Activated CD4-positive, alpha-beta T cell treated with anti-CD3 and anti-CD28 coated beads, Interleukin-2, amount 10 ng/mL, durations not matched to agents 24 days and 14 days (primary cell): ENCODE measurements at places on chromosomes 13 and 19. TPM values are rescaled to one million over a fixed set of nuclear protein-coding genes. Genes with fewer than 3 reads are reported as not detected.

DNA sequence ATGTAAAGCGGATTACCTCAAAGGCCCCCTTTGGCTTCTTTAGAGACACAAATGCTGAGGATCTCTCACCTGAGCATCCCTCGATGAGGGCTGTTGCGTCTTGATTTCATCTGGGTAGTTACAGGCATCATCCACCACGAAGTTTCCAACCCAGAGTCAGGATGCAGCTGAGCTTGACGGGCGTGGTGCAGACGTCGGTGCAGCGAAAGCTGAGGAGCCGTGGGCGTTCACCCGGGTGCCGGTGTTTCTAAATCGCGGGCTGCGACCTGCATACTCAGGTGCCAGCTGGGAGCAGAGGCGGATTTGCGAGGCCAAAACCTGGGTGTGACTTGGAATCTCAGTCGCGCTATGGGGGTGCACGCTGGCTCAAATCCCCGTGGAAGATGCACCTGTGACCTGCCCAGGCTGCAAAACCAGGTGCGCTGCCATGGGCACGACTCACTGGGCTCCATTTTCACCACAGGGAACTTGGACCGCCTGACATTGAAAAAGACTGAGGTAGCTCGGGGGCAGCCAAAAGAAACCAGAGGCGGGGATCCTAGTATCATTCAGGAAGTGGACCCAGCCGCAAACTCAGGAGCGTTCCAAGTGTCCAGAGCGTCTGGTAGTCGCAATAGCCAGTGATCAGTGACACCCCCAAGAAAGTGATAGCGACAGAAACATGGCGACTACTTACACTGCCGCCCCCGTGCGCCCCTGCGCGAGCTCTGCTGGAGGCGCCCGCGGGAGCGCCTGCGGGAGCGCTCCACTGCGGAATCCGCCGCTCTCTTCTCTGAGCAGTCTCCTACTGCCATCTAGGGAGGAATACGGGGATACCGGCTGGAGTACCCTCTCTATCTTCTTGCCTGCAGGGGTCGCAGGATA lies 36.4 kb upstream of the IGFL4 start:
- peak; percentile 69 for DNase-seq

DNA sequence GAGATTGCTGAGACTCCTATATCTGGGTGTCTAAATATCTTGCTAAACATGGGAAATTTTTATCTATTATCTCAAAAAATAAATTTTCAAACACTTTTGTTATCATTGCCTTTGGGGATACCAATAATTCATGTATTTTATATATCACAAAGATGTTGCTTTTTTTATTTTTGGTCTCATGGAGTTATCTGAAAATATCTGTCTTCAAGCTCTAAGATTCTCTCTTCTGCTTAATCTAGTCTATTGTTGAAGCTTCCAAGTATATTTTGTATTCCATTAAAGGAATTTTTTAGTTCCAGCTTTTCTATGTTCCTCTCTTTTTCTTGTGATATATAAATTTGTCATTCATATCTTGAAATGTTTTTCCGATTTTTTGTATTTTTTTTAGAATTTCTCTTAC lies 812.0 kb downstream of the DACH1 start:
- DNase-seq = no peak

DNA sequence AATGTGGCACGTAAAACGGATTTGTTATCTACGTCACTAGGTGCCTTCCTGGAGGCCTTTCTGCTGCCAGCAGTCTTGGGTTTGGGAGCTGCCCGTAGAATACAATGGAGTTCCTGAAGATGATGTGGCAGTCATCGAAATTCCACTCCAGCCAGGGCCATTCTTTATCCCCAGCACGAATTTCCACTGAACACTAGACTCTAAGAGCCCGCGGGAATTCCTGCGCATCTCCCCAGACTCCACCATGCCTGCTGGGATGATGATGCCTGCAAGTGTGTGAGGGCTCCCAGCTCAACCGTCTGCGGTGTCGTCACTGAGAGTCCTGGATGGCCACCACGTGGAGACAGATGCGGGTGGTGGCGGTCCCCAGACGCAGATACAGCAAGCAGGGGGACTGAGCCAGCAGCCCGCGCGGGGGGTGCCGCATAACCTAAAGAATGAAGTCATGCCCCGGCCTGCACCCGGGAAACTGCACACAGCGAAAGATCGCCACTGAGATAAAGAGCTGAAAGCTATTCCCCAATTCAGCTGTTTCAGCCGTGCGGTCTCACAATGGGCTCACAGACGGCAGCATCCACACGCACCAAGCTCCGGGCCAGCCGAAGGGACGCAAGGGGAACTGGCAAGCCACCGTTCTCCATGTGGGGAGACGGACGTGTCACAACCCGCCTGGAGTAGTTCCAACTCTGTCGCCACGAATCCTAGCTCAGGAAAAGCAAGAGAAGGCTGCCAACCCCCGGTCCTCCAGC lies 41.1 kb downstream of the COL4A1 start:
- no peak for DNase-seq

DNA sequence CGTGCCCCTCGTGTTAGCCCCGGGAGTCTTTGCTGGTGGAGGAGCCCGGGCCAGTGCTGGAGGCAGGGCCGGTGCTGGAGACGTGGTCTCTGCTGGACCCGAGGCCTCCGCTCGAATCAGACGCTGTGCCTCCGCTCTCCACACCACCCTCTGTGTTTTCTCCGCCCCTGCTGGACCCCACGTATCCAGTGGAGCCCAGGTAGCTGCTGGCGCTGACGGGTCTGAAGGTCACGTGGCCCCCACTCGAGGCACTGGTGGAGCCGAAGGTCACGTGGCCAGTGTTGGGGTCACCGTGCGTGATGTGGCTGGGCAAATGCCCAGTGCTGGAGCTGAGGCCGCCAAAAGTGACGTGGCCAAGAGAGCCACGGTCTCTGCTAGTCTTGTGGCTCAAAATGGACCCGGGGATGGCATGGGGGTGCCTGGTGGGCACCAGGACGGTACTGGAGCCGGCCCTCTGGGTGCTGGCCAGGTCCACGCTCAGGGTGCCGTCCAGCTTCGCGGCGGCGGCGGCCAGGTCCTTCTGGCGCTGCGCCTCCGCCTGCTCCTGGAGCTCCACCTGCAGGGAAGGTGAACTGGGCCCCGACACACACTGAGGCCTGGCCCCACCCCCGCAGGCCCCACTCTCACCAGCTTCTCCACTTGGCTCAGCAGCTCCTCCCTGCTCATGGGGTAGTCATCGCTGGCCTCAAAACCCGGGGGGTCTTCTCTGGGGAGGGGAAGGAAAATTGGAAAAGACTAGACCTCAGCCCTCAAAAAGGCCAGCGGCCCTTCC lies 27.3 kb downstream of the ZNF114 start:
- DNase-seq = no peak

DNA sequence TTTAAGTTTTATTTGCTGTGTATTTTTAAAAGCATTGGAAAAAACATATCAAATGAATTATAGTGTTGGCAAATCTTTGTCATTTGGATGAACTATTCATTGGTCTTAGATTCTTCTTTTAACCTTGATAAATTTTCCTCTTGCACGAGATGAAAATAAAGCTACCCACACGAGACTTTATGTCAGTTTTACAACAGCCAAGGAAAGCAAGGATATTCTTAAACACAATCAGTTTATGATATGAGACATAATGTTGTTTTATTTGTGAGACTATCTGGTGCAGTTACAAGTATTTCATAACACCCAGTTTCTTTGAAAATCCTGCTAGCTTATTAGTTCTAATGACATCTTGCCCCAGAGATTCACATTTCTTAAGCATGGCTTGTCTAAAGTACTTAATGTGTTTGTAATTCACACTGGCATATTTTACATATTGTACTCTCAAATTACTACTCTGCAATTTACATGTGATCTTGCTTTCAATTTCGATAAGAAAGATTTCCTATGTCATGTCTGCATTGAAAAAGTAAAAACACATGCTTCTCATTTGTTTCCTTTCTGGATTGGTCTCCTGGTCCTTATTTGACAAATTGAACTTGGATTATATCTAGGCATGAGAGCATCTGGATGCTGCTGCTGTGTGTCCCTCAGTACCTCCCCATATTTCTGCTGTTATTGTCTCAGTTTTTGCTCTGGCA lies 955.5 kb upstream of the PCDH9 start:
- DNase-seq = no peak

DNA sequence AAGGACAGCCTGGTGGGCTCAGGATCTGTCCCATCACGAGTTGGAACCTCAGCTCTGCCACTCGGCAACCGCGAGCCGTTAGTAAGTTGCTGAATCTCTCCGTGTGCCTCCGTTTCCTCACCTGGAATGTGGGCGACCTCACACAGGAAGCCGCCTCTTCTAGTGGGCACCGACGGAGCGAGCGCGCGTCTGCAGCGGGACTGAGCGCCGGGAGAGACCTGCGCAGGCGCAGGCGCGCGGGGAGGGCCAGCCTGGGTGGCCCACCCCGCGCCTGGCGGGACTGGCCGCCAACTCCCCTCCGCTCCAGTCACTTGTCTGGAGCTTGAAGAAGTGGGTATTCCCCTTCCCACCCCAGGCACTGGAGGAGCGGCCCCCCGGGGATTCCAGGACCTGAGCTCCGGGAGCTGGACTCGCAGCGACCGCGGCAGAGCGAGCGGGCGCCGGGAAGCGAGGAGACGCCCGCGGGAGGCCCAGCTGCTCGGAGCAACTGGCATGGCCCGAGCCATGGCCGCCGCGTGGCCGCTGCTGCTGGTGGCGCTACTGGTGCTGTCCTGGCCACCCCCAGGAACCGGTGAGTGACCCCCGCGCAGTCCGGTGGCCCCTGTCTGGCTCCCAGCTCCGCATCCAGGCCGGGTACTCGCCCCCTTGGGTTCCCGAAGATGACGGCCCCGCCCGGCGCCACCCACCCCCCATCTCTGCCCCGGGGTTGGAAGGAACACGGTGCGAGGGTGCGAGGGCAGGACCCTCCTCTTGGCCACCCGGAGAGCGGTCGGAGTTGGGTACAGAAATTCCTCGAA lies at the start of gene PVR:
Gene PVR (plus strand): TSS at position 306 of the 797 bp plus-strand sequence. CDS start 187 bp downstream, at position 493.
- DNase-seq = peak; percentile 72

DNA sequence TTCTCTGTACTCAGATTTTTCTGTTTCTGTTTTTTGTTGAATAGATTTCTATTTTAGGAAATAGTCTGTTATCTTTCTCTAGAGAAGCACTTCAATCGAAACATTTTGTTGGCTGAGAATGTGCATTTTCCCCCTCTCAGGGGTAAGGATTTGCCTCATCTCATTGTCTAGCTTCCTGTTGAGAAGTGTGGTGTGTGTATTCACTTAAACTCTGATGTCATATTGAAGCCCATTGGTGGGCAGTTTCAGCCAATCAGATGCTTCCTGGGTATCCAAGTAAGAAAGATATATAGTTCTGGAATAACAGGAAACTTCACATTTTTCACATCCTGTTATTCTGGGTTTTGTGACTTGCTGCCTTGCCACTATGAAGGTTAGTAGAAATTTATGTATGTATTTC lies 87.6 kb downstream of the ARHGEF7 start:
- peak; percentile 72 for DNase-seq

DNA sequence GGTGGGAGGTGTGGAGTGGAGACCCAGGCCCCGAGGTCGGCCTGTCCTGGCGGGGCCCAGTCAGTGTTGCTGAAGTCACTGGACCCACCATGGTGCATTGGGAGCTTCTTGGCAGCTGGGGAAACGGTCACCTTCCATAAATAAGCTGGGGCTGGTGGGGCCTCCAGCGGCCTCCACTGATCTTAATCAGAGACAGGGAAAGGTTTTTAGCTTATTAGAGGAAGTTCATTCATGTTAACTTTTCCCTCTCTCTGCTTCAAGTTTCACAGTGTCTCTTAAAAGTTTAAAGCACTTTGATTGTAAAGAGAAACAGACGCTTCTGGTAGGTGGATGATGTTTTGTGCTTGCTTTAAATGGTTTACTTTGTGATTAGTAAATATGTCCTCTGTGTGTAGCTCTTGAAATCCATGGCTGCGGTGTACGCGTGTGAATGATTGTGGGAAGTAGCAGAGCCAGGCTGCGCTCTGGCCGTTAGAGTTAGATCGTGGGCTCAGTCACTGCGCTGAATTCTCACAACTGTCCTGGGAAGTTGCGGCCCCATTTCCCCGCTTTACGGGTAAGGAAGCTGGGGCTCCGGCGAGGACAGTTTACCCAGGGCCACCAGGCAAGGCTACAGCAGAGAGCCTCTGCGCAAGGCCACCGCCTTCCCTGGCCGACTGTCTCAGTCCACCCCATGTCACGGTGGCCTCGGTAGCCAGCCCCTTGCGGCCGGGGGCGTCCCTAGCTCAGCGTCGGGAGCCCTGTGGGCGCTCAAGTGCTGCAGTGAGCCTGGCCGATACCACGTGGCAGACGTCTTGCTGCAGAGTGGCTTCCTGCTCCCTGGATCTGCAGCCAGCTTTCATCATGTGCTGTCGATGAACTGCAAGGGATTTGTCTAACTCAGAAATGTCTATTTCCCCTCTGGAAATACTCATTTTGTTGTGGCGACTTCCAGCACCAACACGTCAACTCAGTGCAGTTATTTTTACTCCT lies 16.5 kb upstream of the NDUFS7 start:
- no peak for DNase-seq

- DNase-seq = no peak
Observed at GRCh38 chr13:99282264-99283231, 24.4 kb upstream of the GPR18 start.

GRCh38 chr13:25166306-25166705 lies 5.8 kb downstream of the AMER2 start:
- no peak for DNase-seq

DNA sequence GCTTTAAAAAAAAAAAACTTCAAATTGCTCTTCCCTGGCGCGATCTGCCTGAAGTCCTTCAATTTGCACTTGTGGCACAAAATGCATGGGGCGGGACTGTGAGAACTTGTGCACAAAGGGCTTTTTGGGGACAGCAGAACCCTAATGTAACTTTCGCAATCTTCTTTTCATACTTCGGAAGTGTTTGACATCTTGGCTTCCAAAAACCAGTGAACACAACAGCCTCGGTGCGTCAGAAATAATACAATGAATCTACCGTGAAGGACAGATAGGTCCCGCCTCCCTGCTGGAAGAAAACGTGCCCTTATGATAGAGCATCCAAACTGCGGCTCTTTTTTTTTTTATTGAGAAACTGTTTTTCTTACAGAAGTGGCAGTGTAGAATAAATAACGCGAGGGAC lies 36.6 kb downstream of the KLF2 start:
- DNase-seq = no peak

DNA sequence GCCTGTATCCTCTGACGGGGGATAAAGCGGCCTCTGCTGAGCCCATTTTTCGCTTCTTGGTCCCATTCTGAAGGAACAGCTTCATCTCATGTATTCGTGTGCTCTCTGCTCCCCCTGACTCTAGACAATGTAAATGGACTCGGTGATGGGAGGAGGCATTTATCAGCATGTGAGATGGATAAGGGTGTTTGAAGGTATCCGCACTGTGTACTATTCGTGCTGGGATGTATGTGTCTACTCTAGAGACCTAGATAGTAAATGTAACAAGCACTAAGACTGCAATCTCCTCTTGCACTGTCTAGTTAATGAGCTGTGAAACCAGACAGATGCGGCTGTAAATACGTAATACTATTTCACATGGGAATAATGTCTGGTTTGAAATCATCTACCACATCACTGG lies 134.6 kb upstream of the ARGLU1 start:
- no peak for DNase-seq

The CLDN10 gene
- not detected in 2 replicates for total RNA-seq

The MEF2B gene
- total RNA-seq = 2.9 and 3.0 TPM in 2 replicates

The LILRB2 gene
- total RNA-seq = not detected in 2 replicates

The PABPC3 gene
- 0.43 and 0.54 TPM in 2 replicates for total RNA-seq

The UBE2L5 gene
- total RNA-seq = not detected in 2 replicates
